A549 treated with dexamethasone at 1 μM for 4 hours (cell line): ENCODE measurements at places on chromosomes 12 and 14. TPM values are rescaled to one million over a fixed set of nuclear protein-coding genes. Genes with fewer than 3 reads are reported as not detected.

HOXC12 gene
- total RNA-seq = 0.02 to 0.05 TPM (median 0.03 TPM) in 3 of 5 replicates, not detected in the others

SMCO2 gene
- total RNA-seq = 0.11 to 0.24 TPM in 2 of 5 replicates, not detected in the others

SLC25A47 gene
- not detected in 5 replicates for total RNA-seq

BCL11B gene
- total RNA-seq = 0.29 to 0.59 TPM (median 0.47 TPM) in 5 replicates

CACNA1C gene
- total RNA-seq = 0.02 to 0.11 TPM (median 0.04 TPM) in 4 of 5 replicates, not detected in the other

CALCOCO1 gene
- 17.1 to 21.7 TPM (median 17.4 TPM) in 5 replicates for total RNA-seq

BLOC1S1 gene
- total RNA-seq = 120 to 133 TPM (median 131 TPM) in 5 replicates

SERPINA3 gene
- total RNA-seq = 10.4 to 14.2 TPM (median 12.6 TPM) in 5 replicates

OTUB2 gene
- 2.5 to 3.7 TPM (median 3.1 TPM) in 5 replicates for total RNA-seq
